Hair follicle dermal papilla cell (primary cell): ENCODE measurements at places on chromosomes 3 and 15. TPM values are rescaled to one million over a fixed set of nuclear protein-coding genes. Genes with fewer than 3 reads are reported as not detected.

Gene GABRR3
- not detected in 2 replicates for total RNA-seq

Gene ZNF620
- 0.61 and 0.65 TPM in 2 replicates for total RNA-seq

Gene PLA2G4E
- not detected in 2 replicates for total RNA-seq

Gene ECE2
- total RNA-seq = not detected in 2 replicates

Gene SUCNR1
- total RNA-seq = under 0.01 TPM in 1 of 2 replicates, not detected in the other

Gene CDHR4
- total RNA-seq = not detected in 2 replicates
